GM12865 (cell line): ENCODE measurements at places on chromosomes 16 and 17.

GRCh38 chr17:18968945-18969887 lies 17.3 kb downstream of the SLC5A10 start:
- no peak for DNase-seq

DNA sequence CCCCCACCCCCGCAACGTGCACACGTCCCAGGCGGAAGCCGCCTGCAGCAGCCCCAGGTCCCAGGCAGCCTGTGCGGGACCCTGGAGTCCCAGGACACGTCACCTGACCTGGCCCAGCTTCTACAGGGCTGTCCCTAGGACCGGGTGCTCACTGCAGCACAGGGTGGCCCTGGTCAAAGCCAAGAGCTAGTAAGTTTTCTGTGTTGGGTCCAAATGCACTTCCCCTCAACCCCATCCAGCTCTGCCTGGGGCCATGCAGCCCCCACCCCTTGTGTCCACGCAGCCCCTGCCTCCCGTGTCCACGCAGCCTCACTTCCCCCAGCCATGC lies 22.1 kb upstream of the PVALEF start:
- DNase-seq = no peak

DNA sequence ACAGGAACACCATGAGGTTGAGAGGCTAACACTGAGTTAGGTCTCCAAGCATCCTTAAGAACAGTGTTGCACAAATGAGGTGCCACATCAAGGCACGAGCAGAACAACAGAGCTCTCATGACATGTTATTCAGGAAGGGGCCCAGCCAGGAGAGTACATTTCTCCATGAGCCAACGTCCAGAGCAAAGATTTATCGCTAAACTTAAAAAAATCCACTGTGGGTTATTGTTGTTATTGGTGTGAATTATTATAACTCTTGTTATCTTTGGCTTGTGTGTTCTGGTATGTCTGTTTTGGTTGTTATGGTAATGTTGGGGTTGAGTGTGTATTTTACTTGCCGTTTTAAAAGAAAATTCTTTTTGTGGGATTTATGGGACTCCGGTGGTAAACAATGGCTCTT lies 68.9 kb upstream of the MSI2 start:
- DNase-seq = no peak

DNA sequence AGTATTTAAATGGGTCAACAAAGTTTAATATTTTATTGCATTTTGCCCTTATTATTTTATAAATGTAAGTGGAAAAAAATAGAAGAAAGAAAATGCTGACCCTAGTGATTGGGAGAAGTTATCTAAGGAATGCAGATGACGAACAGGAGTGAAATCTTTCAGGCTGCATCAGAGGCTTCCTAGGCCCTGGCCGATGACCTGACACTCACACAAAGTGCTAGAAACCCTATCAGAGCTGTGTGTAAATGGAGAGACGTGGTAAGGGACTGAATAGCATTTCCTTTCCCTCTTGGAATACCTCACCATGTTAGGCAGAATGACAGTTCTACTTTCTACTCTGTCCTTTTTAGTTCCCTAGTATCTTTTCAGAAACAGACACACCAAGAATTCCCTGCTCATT lies 44.9 kb upstream of the CNEP1R1 start:
- no peak for DNase-seq

GRCh38 chr17:65388911-65389310 lies 172.5 kb downstream of the AXIN2 start:
- no peak for DNase-seq
